NCI-H1105 (cell line): ENCODE measurements at places on chromosomes 5 and 9.

- no peak for DNase-seq
These were observed 39.3 kb upstream of the PHYKPL start for GRCh38 chr5:178271726-178272479.

GRCh38 chr5:140111859-140112551 is 1.9 kb upstream of the PURA start:
- DNase-seq = no peak

DNA sequence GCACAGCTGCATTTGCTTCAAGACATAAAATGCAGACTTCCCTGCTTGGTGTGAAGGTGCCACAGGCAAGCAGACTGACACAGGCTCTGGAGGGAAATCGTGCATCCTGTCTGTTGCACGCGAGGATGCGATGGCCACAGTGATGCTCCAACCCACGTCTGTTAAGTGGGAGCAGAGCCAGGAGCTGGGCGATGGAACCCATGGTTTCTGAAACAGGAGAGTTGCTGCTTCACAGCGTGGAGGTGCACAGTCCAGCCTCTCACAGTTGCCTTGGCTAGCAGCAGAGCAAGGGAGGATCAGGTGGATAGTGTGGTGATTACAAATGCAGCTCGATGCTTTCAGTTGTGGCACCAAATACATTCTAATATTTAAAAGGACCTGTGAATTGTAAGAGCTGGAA is 108.8 kb downstream of the TENT4A start:
- DNase-seq = no peak

GRCh38 chr5:177362610-177363507 is 5.1 kb downstream of the RGS14 start:
- DNase-seq = peak; percentile 44

DNA sequence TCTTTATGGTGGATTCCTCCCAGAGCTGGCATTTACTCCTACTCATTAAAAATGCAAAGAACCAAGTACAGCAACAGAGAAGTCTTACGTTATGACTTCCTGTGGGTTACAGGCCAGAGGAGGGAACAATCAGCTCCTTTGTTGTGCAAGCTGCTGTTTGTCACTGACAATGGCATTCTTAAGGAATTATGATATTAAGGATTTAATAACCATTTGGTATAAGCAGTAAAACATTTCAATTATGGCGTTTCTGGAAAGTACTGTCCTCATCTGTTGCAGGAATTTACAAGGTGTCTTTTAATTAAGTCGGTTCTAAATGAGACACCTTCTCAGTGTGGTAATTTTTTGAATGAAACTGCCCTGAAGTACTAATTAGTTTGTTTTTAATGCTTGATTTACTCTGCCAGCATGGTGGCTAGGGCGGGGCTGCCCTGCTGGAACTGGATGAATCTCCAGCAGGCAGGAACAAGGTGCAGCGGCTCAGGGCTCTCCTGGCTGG is 49.1 kb upstream of the VDAC1 start:
- DNase-seq = no peak

GRCh38 chr5:173626505-173626820 is 10.0 kb upstream of the BOD1 start:
- DNase-seq = no peak

DNA sequence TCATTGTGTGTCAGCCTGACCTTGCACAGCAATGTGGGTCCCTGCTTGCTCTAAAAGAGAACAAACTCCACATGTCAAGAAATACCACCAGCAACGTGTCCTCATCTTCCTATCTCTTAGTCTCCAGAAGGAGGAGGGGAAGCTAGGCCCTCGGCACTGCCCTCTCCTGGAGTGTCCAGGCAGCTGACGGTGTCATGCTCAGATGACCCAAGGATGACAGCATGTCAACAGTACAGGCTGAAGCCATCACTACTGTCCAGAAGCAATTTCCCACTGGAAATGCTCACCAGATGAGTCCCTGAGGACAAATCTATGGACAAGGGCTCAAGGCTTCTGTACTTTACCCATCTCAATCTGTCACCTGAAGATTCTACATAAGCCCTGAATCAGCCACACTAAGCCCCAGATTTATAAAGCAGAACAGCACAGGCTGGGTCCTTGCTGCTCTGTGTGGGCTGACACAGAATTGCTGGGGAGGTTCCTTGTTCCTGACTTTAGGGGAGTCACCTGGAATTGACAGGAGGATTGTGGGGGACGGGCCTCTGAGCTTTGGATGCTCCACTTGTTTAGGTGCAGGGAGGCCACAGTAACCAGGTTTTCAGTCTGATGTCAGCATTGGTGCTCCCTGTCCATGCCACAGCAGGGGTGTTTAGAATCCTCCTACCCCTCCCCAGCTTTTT is 210.2 kb downstream of the DAB2IP start:
- DNase-seq = no peak

DNA sequence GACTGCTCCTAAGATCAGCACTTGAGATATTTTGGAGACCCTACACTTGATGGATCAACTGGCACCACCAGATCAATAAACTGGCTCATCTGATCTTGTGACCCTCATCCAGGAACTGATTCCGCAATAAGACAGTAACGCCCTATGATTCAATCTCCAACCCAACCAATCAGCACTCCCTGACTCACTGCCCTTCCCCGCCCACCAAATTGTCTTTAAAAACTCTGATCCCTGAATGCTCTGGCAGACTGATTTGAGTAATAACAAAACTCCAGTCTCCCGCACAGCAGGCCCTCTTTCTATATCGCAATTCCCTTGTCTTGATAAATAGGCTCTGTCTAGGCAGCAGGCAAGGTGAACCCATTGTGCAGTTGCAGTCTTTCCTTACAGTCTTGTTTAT is 677.0 kb downstream of the LRRC70 start:
- no peak for DNase-seq

DNA sequence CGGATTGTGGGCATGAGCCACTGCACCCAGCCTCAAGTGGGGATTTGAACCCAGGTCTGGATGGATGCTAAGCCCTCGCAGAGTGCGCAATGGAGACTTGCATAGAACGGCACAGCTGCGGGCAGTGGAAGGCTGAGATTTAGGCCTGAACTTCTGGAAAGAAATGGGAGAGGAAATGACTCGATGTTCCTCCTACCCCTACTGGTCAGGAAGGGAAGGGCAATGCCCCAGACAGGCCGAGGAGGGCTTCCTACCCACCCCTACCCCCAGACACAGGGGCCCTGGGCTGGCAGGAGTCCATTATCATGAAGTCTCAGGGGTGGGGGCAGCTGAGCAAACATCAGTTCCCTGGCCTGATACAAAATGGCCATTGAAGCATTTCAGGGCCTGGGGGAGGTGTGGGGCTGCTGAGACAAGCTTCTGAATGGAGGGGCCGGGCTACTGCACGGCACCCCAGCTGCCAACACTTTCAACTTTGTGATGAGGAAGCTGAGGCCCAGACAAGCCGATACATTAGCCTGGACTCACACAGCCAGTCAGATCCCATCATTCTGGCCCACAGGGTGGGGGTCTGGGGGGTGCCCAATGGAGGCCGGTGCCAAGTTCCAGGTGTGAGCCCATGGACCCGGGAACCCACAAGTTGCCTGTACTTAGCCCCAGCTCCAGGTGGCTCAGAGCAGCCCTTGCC is 13.5 kb upstream of the WDR38 start:
- no peak for DNase-seq

GRCh38 chr9:34876096-34876495 is 82.0 kb upstream of the PHF24 start:
- no peak for DNase-seq

DNA sequence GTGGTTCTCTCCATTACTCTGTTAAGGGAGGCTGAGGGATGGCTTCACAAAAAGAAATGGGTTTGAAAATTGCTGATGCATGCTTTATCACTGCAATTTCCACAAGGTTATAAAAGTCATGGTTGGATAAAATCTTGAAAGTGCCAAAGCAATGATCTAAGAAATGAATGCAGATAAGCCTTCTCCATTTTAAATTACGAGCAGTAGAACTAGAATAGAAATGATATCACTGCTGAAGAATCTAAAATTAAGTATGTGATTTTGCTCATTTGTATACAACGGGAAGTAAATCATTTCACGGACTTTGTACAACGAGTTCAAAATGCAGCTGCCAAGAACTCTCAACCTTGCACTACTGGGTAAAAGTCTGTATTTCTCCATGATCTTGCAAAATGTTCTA is 299.0 kb downstream of the PRELID2 start:
- no peak for DNase-seq

- DNase-seq = no peak
These were observed 185.2 kb upstream of the TRIM32 start for GRCh38 chr9:116501871-116502270.

DNA sequence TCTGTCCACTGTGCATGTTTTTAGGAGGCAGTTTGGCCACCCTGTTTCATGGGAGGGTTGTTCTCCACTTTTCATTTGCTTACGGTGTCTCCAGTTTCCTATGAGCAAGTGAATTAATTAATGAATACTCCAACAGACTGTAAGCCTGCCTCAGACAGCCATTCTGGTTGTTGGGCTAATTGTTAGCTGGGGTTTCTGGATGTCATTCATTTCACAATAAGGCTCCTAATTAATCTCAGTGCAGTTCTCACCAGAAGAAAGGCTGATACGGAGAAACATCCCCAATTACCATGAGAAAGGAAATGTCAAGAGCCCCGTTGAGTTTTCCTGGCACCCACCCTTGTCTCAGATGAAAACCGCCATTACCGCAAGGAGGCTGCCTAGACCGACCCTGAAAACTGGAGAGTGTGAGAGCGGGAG is 75.8 kb downstream of the MAP1B start:
- no peak for DNase-seq

DNA sequence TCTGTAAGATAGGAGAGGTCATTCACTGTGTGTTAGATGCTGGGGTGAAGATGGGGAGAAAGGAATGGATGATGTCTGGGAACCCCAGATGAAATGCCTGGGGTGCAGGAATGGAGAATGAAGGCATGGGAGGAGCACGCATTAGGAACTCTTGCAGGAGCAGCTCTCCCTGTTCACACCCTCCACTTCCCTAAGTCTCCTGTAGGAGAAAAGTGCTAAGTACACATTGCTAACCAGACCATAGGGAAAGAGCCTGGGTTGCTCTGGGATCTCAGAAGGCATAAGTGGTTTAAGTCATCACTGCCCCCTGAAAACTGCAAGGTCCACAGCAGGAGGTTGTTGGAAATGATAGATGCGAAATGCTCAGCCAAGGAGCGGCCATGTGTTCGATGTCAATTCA is 163.1 kb downstream of the SEC61B start:
- DNase-seq = no peak

DNA sequence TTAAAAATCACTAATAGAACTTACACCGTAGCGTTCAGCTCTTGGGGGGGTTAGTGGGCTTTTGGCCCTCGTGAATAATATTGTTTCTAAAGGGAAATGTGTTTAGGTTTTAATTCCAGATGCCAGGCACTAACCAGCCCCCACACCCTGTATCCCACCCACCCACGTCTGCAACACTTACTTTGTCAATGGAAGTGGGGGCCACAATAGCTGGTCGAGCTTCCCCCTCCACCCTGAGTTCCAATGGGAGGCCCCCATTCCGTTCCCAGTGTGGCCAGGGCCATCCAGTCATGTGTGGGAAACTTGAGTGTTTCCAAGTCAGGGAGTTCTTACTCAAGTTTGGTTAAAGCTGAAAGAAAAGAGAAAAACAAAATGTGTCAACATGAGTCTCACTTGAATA is 271.4 kb downstream of the ENC1 start:
- no peak for DNase-seq

DNA sequence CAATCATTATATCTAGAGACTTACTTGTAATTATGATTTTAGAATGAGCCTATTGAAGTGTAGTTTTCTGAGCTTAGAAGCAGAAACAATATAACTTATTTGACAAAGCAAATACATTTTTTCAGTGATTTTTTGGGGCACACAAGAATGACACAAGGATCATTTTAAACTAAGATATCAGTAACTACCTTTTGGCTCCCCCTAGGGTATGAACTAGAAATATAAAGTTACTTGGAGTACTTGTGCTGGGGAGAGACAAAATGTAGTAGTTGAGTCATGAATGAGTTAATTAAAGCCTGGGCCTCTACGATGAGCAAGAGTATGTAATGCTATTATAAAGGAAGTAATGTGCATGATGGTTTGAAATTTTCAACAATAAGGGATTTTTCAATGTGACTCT is 1244.1 kb upstream of the ACO1 start:
- DNase-seq = no peak

- no peak for DNase-seq
These were observed 141.3 kb downstream of the PSAT1 start for GRCh38 chr9:78438211-78438610.

DNA sequence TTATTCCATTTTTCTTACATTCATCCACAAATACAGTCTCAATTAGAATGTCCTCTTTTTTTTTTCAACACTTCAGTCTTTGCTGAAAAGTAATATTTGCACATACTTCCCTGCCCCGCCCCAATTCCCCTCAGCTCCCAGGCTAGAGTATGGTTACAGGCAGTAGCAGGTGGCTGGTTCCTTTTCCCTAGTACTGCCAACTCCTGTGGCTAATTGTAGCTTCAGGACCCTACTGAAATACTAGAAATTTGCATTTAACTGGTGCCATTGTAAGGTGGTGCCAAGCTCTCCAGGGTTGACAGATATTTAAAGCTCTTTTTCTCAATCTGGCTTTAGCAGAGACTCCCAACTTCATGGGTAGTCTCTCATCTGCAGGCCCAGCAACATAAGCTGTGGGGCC is 80.3 kb downstream of the FAM81B start:
- no peak for DNase-seq

DNA sequence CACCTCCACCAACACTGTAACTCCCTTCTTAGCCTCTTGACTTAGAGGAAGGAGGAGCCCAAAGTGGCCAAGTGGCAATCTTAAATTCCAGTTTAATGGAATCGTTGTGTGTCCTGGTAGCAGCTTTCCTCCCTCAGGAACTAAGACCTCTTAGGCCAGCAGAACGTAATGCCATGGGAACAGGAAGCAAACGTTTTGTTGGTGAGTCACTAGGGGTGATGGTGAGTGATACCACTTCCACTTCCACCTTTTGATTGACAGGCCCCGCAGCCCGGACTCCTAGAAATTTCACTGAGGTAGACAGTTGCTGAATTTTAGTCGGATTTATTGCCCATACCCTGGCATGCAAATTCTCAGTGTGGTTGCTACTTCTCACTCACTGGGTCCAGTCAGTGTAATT is 94.2 kb upstream of the FBN2 start:
- DNase-seq = no peak

DNA sequence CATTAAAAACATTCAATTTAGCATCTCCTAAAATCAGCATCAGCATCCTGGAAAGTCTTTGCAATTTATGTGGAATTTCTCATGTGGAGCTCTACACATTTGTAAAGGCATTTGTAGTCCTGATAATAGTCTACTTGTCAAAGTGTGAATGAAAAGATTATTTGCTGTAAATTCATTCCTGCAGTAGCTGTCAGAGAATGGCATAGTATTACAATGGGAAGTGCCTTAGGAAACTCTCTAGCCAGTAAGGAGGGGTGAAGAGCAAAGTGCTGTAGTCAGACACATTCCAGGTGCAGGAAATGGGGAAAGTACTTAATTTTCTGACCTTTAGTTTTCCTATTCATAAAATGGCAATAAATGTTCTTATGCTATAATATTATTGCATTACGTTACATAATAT is 627.9 kb downstream of the KCTD16 start:
- DNase-seq = no peak

GRCh38 chr9:78030553-78031443 is 813 bp downstream of the GNAQ start:
- DNase-seq = peak; percentile 33

GRCh38 chr5:151780348-151780747 is 8.6 kb downstream of the G3BP1 start:
- DNase-seq = no peak
